ENCODE measurements at places on chromosomes 6 and 20. TPM values are rescaled to one million over a fixed set of nuclear protein-coding genes. Genes with fewer than 3 reads are reported as not detected.

The PSMB9 gene
- 20.1 TPM for total RNA-seq

The PLCB4 gene
- 3.9 TPM for total RNA-seq

The GATA5 gene
- not detected for total RNA-seq

- no peak for DNase-seq
These were observed 44.4 kb upstream of the LYRM2 start for GRCh38 chr6:89682991-89683390.

DNA sequence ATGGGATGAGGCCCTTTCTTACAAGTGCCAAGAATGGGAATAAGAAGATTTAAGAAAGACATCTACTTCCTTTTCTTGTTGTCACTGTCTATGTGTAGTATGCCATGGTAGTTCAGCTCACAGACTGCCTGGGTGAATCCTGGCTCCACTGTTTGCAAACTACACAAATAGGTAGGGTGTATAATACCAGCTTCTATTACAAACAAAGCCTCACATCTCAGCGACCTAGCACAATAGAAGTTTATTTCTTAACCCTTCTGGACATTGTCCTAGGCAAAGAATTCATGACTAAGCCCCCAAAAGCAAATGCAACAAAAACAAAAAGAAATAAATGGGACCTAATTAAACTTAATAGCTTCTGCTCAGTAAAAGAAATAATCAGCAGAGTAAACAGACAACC, 74.5 kb downstream of the LINC00237 start:
- no peak for DNase-seq

DNA sequence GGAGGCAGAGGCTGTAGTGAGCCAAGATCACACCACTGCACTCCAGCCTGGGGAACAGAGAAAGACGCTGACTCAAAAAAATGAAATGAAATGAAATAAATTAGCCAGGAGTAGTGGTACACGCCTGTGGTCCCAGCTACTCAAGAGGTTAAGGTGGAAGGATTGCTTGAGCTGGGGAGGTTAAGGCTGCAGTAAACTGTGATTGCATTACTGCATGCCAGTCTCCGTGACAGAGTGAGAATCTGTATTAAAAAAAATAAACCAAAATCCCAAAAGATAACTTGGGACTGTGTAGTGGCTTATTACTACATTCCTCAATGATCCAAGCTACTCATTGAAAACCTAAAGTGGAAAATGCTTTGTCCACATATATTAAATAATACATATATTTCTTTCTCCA, 87.0 kb downstream of the SGK1 start:
- DNase-seq = no peak

All from ovary (tissue), 10 donors.